ENCODE measurements at places on chromosomes 5 and 9.
A peak's percentile ranks its signal among the peaks of the same experiment; 100 is the strongest.

- no peak for DNase-seq
Observed at GRCh38 chr5:122219436-122220166, 90.3 kb downstream of the ZNF474 start.

DNA sequence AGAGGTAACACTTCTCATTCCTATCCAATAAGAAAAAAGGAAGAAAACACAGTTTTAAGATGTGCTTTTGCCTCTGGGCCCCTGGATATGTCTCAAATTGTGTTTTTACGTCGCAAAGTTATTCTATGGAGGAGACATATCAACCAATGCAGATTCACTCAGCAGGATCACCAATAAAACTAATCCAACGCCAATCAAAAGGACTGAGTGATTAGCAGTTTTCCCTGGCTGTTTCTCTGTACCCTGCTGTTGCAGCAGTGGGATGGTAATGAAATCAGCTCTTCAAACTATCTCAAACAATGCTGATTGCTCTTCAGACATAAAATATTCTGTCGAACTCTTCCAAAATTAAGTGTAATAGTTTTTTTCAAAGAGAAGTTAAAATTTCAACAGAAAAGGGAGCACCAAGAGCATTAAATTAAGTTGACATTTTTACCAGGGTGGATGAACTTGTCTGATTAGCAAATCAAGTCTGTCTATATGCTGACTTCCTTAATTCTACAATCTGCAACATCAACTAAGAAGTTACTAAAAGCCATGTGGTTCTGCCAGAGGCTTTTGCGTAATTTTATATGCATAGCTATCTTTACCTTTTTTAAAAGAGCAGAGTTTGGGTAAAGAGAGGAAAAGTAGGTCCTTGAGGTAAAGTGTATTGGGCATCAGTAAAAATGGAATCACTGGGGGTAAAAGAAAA lies 9.7 kb upstream of the HK3 start:
- DNase-seq, result no peak

DNA sequence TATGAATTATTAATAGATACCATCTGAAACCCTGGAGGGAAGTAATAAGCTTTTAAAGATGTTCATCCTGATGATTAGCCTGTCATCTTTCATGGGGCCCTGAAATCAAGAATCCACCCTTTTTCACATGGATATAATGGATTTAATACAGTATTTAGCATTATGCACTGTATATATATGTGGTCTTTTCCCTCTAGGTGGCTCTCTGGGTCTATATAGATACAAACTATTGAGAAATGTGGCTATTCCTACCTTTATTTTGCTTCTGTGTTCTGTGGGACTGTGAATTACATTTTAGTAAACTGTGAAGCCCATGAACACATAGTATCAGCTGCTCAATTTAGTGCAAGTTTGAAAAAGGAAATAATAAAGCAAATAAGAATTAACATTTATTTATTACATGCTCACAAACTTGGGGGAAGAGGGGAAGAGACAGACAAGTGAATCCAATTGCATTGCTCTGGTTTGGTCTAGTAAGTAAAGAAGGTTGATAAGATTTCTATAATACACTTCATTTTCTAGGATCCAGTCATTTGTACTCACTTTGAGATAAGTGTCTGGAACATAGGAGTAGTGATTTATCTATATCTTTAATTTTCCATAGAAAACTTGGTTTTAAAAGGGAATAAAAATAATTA lies 112.2 kb downstream of the SCAMP1 start:
- no peak for DNase-seq

DNA sequence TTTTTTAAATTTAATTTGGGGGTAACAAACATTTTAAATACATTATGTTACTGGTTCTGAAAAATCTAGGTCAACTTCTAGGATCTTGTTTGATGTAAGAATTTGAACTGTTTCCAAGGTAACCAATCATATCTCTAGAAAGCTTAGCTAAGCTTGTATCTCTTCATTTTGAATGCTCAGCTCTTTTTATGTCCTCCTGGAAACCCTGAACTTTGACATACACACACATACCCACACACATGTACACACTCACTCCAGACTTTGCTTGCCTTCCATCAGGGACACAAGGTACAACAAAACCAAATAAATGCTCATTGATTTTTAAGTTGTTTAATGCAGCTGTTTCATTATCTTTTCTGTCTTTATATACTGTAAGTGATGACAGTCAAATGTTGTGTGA lies 178.5 kb downstream of the RAB3C start:
- DNase-seq, result no peak

- no peak for DNase-seq
Observed at GRCh38 chr9:112755016-112755427, 4.5 kb downstream of the SNX30 start.

DNA sequence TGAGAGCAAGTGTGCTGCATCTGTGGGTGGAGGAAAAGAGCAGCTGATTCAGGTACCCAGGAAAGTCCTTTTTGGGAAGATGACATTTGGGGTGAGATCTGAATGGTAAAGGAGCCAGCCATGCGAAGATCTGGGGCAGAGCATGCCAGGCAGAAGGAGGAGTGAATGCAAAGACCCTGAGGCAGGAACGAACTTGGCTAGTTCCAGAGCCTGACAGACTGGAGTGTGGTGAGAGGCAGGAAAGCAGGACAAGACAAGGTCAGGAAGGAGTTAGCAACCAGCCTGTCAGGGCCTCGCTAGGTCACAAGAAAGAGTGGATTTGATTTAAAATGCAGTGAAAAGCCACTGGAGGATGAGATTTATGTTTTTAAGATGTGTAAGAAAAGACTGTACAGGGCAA lies 28.2 kb downstream of the RGS7BP start:
- no peak for DNase-seq

DNA sequence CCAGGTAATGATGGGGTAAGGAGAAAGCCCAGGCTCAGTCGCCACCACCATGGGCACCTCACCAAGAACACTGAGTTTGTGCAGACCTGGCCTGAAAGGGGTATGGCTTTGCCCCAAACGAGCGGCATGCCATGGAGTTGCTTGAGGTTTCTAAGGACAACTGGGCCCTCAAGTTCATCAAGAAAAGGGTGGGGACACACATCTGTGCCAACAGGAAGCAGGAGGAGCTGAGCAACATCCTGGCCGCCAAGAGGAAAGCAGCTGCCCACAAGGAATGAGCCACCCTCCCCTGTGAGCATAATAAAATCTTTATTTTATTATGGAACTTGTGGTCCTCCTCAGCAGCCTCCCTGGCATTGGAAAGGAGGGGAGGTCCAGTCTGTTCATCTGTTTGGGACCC lies 23.8 kb downstream of the CD14 start:
- peak; percentile 42 for DNase-seq

- DNase-seq, result no peak
Observed at GRCh38 chr5:151611127-151611775, 20.1 kb upstream of the FAT2 start.

- DNase-seq, result no peak
Observed at GRCh38 chr9:36897478-36897877, 136.6 kb downstream of the PAX5 start.

GRCh38 chr5:36417221-36417620 lies 115.5 kb upstream of the RANBP3L start:
- no peak for DNase-seq

- DNase-seq, result peak; percentile 88
Observed at GRCh38 chr9:129139233-129139992, 28.2 kb downstream of the PTPA start.

DNA sequence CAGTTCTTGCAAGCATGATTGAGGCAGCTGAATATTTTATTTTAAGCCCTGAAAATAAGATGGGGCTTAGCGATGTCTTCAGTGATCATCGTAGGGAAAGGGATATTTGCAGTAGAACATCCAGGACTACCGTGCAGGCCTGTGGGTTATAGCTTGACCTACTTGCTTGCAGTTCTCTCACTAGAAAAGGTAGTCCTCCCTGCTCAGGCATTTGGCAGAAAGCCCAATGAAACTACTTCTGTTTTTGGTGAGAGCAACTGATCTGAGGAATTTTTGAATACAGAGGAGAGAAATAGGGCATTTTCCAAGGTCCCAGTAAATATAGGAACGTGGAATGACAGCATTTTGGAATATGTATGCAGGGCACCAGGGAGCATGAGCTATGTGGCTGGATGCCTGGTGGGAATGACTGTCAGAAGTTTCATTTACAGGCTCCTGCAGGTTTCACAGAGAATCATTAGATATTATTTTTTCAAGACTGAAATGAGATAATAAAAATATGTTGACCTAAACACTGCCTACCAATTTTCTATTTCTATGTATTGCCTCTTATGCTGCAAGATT lies 417.9 kb upstream of the ACTBL2 start:
- DNase-seq, result no peak

DNA sequence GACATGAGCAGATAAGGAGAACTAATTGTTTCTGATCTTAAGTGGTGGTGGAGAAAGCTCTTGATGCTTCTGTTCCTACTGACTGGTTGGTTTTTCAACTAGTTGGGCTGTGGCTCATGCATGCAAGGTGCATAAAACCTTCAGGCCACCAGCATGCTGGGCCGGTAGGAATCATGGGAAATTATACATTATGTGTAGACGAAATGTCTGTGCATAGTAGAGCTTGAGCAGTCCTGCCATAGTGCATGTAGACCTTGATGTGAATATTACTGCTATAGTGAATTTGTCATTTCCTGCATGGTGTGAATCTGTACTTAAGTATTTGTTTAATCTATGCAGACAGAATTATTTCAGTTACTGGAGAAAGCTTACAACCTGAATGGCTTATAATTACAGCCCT lies 433.6 kb upstream of the ADAMTSL1 start:
- DNase-seq, result no peak

GRCh38 chr5:31194892-31195555 lies 1.5 kb downstream of the CDH6 start:
- DNase-seq, result no peak

Measured in head of caudate nucleus (tissue), 42 donors.